ENCODE measurements at places on chromosomes 12 and 14. TPM values are rescaled to one million over a fixed set of nuclear protein-coding genes. Genes with fewer than 3 reads are reported as not detected.

CFAP251 gene
- total RNA-seq: 8.8 TPM

AGAP2 gene
- total RNA-seq: 0.27 TPM

TAS2R19 gene
- 6.3 TPM for total RNA-seq

MYH7 gene
- total RNA-seq: not detected

KRT72 gene
- not detected for total RNA-seq

ANO2 gene
- not detected for total RNA-seq

TAS2R9 gene
- 0.09 TPM for total RNA-seq

PNP gene
- 14.7 TPM for total RNA-seq

IFI27L2 gene
- total RNA-seq: 107 TPM

NEDD1 gene
- 45.4 TPM for total RNA-seq

KLHL33 gene
- total RNA-seq: 0.18 TPM

LBHD2 gene
- not detected for total RNA-seq

SOS2 gene
- total RNA-seq: 33.2 TPM

GLIPR1L2 gene
- total RNA-seq: 0.72 TPM

MSRB3 gene
- total RNA-seq: 55.1 TPM

CHGA gene
- not detected for total RNA-seq

SRRM4 gene
- total RNA-seq: not detected

IKBIP gene
- 67.4 TPM for total RNA-seq

ADSS1 gene
- 4.8 TPM for total RNA-seq

CRIP1 gene
- 28.4 TPM for total RNA-seq

TRAF3 gene
- total RNA-seq: 21.5 TPM

SLC25A21 gene
- 1.2 TPM for total RNA-seq

ITFG2 gene
- total RNA-seq: 32.6 TPM

GLIPR1L1 gene
- not detected for total RNA-seq

MANSC4 gene
- not detected for total RNA-seq

ACSS3 gene
- total RNA-seq: 24.5 TPM

NRIP2 gene
- total RNA-seq: not detected

ANKRD33 gene
- total RNA-seq: not detected

NEUROD4 gene
- not detected for total RNA-seq

SAMD4A gene
- 20.1 TPM for total RNA-seq

CCDC198 gene
- not detected for total RNA-seq

NOVA1 gene
- total RNA-seq: 16.9 TPM

WDR89 gene
- total RNA-seq: 7.0 TPM

DACT1 gene
- 13.6 TPM for total RNA-seq

GZMH gene
- total RNA-seq: not detected

DUSP16 gene
- 5.9 TPM for total RNA-seq

TPPP2 gene
- total RNA-seq: not detected

EML5 gene
- total RNA-seq: under 0.01 TPM

C14orf132 gene
- total RNA-seq: 25.5 TPM

SNW1 gene
- 55.7 TPM for total RNA-seq

CABP1 gene
- 0.54 TPM for total RNA-seq

SERPINA3 gene
- total RNA-seq: 13.6 TPM

TMEM117 gene
- total RNA-seq: 9.9 TPM

PLCZ1 gene
- 0.18 TPM for total RNA-seq

PIP4K2C gene
- 12.4 TPM for total RNA-seq

TAS2R43 gene
- 1.3 TPM for total RNA-seq

REM2 gene
- total RNA-seq: not detected

DDHD1 gene
- 47.8 TPM for total RNA-seq

OAS2 gene
- 2.0 TPM for total RNA-seq

All from fibroblast of the aortic adventitia (primary cell).